ENCODE measurements at places on chromosomes 2 and 18.

GRCh38 chr2:193228276-193228675 lies 1033.5 kb upstream of the TMEFF2 start:
- DNase-seq = no peak

DNA sequence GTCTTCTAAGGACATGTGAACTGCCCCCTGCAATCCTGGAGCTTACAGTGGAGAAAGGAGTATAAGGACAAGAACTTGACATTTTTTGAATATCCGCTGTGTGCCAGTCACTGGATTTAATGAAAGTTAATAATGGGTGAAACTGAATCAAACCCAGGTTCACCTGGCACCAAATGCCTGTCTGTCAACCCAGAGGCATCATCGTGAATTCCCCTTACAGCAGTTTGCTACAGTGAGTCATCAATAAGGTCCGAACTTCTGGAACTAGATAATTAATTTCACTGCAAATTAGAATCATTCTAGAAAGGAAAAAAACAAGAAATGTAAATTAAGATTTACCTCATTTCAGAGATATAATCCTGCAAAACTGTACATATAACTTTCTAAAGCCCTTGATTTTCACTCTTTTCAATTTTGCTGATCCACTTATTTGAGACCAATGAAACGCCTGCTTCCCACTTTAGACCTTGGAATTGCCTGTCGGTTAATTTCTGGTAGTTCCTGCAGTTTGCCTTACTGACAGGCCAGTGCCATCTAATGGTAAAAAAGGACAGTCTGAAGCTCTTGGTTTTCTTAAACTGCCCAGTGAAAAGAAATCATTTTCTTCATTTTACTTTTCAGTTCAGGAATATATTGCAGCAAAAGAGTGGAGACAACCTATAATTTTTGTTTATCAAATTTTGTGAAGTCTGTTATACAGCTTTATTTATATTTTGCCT lies 8.2 kb downstream of the DSG2 start:
- DNase-seq = peak; percentile 2

- no peak for DNase-seq
Observed at GRCh38 chr2:134246154-134246874, 7.6 kb upstream of the MGAT5 start.

GRCh38 chr2:230972046-230972445 lies 23.9 kb upstream of the SPATA3 start:
- DNase-seq = no peak

DNA sequence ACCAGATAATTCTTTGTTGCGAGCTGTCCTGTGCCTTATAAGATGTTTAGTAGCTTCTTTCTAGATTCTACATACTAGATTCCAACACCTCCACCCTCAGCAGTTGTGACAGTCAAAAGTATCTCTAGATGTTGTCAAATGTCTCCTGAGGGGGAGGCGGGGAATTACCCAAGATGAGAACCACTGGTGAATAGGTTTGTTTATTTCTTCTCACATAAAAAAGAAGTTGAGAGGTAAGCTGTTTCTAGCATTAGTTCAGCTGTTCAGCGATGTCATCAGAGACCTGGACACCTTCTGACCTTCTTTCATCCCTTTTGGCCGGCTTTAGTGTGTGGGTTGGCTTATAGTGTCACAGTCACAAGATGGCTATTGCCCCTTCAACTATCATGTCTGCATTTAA lies 237.5 kb upstream of the SP5 start:
- no peak for DNase-seq

- DNase-seq = no peak
Observed at GRCh38 chr2:200687922-200688920, 102.4 kb downstream of the AOX1 start.

DNA sequence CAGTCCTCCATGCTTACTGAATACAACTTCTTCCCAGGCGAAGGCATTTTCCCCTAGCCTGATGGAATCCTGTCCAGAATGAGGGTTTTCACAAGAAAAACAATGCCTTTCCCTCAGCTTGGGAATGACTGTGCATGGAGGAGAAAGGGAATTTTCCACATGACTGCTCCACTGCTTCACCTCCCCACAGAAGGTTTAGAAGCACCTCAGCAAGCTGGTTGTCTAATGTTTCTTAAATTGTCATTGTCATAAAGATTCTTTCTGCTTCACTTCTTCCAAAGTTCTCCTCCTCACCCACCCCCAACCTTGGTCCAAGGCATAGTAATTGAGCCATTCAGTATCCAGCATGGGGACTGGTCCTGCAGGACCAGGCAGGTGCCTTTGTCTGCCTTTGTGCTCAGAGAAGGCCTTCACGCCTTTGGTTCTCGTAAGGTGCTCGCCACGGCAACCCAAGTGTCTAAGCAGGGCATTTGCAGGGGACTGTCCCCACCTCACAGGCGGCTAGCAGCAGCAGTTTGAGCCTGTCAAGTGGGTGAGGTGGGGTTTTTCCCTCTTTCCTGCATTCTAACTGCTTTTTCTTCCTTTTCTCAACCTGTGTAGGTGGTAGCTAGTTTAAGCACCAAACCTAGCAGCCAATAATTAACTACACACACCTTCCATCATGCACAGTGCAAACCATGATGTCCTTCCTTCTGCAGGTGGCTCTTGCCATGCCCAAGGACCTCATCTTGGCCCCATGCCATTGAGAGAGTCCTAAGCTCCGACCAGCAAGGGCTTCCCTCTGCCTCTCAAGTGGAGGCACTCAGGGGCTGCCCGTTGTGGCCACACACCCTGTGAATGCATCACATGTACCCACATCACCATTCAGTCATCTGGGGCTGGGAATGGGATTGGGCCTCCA lies 65.7 kb upstream of the BCL2L11 start:
- no peak for DNase-seq

DNA sequence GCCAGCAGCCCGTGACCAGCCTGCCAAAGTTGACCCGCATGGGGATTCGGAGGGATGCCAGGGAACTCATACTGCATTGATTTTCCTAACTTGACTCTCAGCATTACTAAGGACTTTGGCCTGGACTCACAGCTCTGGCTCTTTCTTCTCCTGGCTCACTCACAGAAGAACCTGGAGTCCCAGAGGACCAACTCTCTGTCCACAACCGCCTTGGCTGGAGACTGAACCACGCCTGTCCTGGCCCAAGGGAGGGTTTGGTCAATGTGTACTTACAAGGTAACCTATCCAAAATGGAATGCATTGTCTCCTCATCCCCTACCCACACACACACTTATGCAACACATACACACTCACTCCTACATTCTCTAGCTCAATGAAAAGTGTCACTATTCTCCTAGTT lies 135.6 kb upstream of the KLHL29 start:
- DNase-seq = no peak

DNA sequence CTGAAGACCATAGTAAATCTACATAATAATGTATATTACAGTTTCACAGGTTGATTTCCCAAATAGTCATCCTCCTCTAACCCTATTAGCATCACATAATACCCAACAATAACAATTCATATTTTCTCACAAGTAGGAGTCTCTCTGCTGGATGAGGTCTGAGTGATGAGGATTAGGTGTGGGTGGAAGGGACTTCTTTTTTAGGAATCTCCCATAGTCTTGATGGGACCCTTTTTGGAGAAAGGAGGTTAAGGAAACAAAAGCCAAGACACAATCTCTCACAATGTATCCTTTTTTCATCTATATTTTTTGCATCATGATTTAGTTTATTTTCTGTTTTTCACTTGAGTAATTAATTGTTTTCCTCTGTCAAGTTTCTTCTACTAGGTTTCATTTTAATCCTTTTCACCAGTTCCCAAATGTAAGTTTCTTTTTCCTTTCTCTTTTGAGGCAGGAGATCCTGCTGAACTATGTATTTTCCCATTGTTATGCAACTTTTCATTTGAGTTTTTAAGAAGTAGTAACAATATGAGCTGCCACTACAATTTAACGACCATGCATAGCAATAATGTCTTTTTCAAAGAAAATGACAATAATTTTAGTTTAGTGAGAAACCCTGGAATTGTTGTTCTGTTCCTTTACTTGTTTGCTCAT lies 2.5 kb upstream of the IFIH1 start:
- DNase-seq = no peak

- DNase-seq = peak; percentile 12
Observed at GRCh38 chr18:8480506-8481328, 128.5 kb upstream of the RAB12 start.

DNA sequence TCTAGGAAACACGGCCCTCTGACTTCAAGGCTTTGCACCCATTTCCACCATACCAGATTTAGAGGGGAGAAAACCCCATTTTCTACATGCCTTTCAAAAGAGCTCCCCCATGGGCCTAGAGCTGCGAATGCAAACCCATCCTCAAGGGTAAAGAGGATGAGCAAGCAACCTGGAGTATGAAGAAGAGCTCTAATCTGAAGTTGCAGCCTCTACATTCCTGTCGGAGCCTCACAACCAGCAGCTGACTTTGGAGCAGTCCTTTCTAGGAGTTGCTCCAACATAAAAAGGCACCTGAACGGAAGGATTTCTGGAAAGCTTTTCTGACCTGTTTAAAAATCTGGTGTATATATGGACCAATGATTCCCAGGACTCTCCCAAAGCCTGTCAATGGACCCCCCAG lies 81.4 kb upstream of the POMC start:
- DNase-seq = no peak
